Esophagus muscularis mucosa (tissue), 4 donors: ENCODE measurements at places on chromosomes 2 and 18. TPM values are rescaled to one million over a fixed set of nuclear protein-coding genes. Genes with fewer than 3 reads are reported as not detected.

DPP10 gene
- 6.6 TPM for total RNA-seq

IL1RN gene
- total RNA-seq: 4.1 TPM

SCYGR5 gene
- not detected for total RNA-seq

GPR39 gene
- total RNA-seq: 1.3 TPM

DGKD gene
- 11.9 TPM for total RNA-seq

NR4A2 gene
- total RNA-seq: 2.4 TPM

NYAP2 gene
- under 0.01 TPM for total RNA-seq

DIS3L2 gene
- 21.2 TPM for total RNA-seq

CHRND gene
- not detected for total RNA-seq

POTEC gene
- not detected for total RNA-seq

FBLN7 gene
- total RNA-seq: 2.1 TPM

- H3K4me3 ChIP-seq: no peak overlapping the region
- no peak for DNase-seq
- H3K36me3 ChIP-seq: no peaks in the 10 kb centered on the region
- no peaks in the 10 kb centered on the region for H3K27me3 ChIP-seq
- H3K27ac ChIP-seq: no peak overlapping the region
- H3K4me1 ChIP-seq: peaks cover 19% of the 10 kb centered on the region
Observed at GRCh38 chr2:68052717-68053422, 9.9 kb downstream of the C1D start.

- H3K27ac ChIP-seq: no peak overlapping the region
- no peak overlapping the region for H3K4me3 ChIP-seq
- H3K4me1 ChIP-seq: no peaks in the 10 kb centered on the region
- no peak for DNase-seq
- peaks cover 4% of the 10 kb centered on the region for H3K36me3 ChIP-seq
Observed at GRCh38 chr2:240622060-240622411, 3.2 kb upstream of the GPR35 start.

GRCh38 chr2:216215658-216216390, 106.7 kb downstream of the XRCC5 start:
- H3K4me3 ChIP-seq: no peak overlapping the region
- DNase-seq: no peak
- no peaks in the 10 kb centered on the region for H3K36me3 ChIP-seq

DNA sequence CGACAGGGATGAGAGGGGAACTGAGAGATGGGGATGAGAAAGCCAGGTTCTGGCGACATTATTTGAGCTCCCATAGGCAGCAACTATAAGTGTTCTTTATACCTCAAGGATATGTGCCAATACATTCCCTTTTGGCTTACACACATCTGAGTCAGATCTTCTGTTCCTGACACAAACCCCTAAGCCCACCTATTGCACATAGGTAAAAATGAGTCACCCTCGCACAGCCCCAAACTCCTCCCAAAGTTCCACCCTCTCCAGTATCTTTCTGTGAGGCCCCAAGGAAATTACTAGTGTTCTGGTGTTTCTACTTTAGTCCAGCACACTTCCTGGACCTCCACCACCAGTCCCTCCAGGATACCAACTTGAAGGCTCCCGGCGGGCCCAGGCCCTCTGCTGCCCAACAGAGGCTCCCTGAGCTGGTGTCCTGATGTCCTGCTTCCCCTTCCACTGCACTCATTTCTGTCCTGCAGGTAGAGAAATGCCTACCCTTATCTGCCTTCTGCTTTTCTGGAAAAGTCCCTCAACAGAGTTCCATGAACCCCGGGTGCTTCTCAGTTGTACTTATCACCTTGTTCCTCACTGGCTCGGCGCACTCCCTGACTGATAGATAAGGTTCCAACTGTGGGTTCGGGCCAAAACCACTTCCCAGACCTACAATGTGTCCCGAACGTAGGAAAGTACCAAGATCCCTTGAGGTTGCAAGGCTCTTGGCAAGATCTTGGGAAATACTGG, 125.5 kb downstream of the EN1 start:
- H3K4me1 ChIP-seq: no peaks in the 10 kb centered on the region
- no peak overlapping the region for H3K4me3 ChIP-seq
- H3K27me3 ChIP-seq: no peaks in the 10 kb centered on the region

- peaks cover 3% of the 10 kb centered on the region for H3K4me1 ChIP-seq
- no peak overlapping the region for H3K27ac ChIP-seq
- H3K36me3 ChIP-seq: peaks cover 41% of the 10 kb centered on the region
- DNase-seq: no peak
- H3K27me3 ChIP-seq: no peaks in the 10 kb centered on the region
- H3K4me3 ChIP-seq: no peak overlapping the region
Observed at GRCh38 chr2:189008555-189009262, 34.5 kb downstream of the COL3A1 start.

GRCh38 chr18:23618862-23619387, 32.6 kb upstream of the NPC1 start:
- no peak for DNase-seq
- peak overlapping the region; percentile 91 for H3K27ac ChIP-seq
- H3K4me3 ChIP-seq: peak overlapping the region; percentile 63
- no peaks in the 10 kb centered on the region for H3K27me3 ChIP-seq
- peaks cover 21% of the 10 kb centered on the region for H3K4me1 ChIP-seq

GRCh38 chr2:182117196-182117595, 131.5 kb downstream of the PPP1R1C start:
- H3K36me3 ChIP-seq: no peaks in the 10 kb centered on the region
- H3K27me3 ChIP-seq: no peaks in the 10 kb centered on the region
- DNase-seq: no peak
- H3K4me3 ChIP-seq: no peak overlapping the region
- no peak overlapping the region for H3K27ac ChIP-seq

DNA sequence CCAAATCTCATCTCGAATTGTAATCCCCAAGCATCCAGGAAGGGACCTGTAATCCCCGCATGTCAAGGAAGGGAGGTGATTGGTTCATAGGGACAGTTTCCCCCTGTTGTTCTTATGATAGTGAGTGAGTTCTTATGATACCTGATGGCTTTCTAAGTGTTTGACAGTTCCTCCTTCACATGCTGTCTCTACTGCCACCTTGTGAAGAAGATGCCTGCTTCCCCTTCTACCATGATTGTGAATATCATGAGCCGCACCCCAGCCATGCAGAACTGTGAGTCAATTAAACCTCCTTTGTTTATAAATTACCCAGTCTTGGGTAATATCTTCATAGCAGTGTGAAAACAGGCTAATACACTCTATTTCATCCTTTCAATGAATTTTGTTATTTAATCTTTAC, 446.7 kb downstream of the RNF144A start:
- H3K27me3 ChIP-seq: no peaks in the 10 kb centered on the region
- DNase-seq: no peak
- no peaks in the 10 kb centered on the region for H3K4me1 ChIP-seq
- H3K4me3 ChIP-seq: no peak overlapping the region
- no peak overlapping the region for H3K27ac ChIP-seq
- H3K36me3 ChIP-seq: no peaks in the 10 kb centered on the region

DNA sequence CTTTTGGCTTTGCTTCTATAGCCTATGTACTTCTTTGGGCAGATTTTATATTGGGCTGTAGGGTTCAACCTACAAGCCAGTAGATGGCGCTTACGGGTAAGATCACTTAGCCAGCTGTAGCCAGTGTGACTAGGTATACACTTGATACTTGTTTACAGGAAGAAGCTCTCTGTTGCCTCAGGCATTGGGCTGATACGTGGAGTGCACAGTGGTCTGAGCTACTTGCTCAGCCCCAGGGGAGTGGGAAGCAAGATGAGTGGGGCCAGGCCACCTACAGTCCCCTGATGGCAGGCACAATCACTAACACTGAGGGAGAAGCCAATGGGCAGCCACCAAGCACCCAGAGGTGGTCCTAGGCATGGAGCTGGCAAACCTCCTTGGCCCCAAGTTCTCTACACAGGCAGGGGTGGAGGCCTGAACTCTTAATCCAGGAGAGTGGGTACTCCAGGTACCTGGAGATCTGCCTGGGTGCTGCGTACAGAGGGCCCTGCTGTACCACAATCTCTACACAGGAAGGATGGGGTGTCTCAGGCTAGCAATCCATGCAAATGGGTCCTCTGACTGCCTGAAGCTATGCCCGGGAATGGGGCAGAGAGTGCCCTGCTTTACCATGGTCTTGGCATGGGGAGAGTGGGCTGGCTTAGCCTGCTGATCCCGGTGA, 122.2 kb downstream of the NCOA1 start:
- H3K4me3 ChIP-seq: no peak overlapping the region
- no peaks in the 10 kb centered on the region for H3K36me3 ChIP-seq
- DNase-seq: no peak
- peaks cover 23% of the 10 kb centered on the region for H3K4me1 ChIP-seq
- H3K27ac ChIP-seq: no peak overlapping the region
- H3K27me3 ChIP-seq: no peaks in the 10 kb centered on the region

GRCh38 chr2:10584843-10585475, 104.8 kb downstream of the NOL10 start:
- H3K4me1 ChIP-seq: no peaks in the 10 kb centered on the region
- H3K27me3 ChIP-seq: no peaks in the 10 kb centered on the region
- peaks cover 13% of the 10 kb centered on the region for H3K36me3 ChIP-seq
- DNase-seq: no peak
- H3K27ac ChIP-seq: no peak overlapping the region
- H3K4me3 ChIP-seq: no peak overlapping the region

GRCh38 chr2:195766691-195767090, 109.7 kb downstream of the SLC39A10 start:
- H3K4me1 ChIP-seq: no peaks in the 10 kb centered on the region
- no peak overlapping the region for H3K4me3 ChIP-seq
- H3K27me3 ChIP-seq: no peaks in the 10 kb centered on the region
- no peak for DNase-seq

DNA sequence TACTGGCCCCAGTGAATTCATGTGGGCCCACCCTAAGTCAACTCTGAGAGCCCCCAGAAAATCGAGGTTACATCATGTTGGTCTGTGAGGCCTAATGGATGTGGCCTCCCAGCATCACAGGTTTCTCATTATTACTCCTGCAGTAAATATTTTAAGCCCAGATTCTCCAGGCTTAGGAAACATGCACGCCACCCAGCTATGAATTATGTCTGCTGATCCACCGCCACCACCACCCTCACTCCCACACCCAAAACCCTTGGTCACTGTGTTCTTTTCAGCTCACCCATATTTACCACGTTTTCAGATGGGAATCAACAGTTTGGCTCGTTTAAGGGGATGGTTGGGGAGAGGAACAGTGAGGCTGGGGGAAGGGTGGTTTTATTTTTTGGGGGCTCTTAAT, 128.6 kb downstream of the NCK2 start:
- H3K27ac ChIP-seq: no peak overlapping the region
- no peak overlapping the region for H3K4me3 ChIP-seq
- no peaks in the 10 kb centered on the region for H3K36me3 ChIP-seq
- no peaks in the 10 kb centered on the region for H3K27me3 ChIP-seq
- peaks cover 43% of the 10 kb centered on the region for H3K4me1 ChIP-seq

DNA sequence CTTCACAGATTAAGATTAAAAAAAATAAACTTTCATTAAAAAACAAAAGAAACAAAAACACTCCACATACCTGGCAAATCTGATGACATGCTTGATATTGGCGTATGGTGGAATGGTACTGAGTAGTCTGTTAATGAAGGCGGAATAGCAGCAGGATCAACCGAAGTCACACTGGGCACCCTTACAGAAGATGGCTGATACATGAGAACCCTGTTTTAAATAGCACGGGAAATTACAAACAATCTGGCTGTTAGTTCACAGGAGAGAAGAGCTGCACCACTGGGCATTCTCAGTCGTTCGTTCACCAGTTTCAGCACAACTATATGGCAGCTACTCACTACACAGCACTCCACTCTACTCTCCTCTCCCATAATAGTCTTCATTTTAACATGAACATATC, 64.0 kb upstream of the ST8SIA5 start:
- H3K27ac ChIP-seq: no peak overlapping the region
- no peak overlapping the region for H3K4me3 ChIP-seq
- no peaks in the 10 kb centered on the region for H3K27me3 ChIP-seq
- peaks cover 5% of the 10 kb centered on the region for H3K36me3 ChIP-seq
